ENCODE measurements at places on chromosomes 7 and 10.

DNA sequence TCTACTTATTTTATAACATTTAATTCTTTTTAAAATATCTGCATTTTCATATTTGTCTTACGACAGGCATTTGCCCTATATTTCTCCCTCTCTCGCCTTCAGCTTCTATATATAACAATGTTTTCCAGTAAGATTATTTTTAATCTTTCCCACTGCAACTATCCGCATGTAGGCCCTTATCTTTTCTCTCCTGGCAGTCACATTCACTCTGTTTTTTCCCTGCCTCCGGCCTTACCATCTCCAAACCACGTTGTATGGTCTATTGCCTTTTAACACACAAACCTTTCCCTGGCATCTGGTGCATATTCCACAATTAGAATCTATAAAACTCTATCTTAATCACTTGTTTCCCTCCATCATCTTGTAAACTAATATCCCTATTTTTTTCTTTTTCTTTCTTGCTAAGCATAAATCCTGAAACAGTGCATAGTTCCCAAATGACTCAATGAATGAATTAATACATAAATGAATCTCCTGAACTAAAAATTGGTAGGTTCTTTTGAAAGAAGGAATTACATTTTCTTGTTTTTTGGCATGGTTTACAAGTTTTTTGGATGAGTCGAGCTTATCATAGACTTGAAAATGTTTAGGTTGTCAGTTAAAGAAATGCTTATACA, 173.2 kb downstream of the SEMA3A start:
- no peak for DNase-seq

DNA sequence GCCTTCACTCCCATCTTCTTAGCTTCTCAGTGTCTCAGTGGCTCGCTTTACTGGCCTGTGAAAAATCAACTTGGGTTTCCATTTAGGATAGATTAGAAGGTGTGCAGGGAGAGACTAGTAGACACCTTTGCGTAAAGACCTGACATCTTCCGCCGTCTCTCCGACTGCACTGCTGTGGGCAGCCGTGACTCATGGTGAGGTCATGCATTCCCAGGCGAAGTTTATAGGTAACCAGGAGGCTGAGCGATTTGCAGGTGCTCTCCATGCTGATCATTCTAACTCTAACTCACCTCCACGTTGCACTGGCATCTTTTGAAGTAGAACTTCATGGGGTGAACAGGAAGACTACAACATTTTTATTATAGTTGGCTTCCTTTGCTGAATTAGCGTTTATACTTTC, 68.0 kb upstream of the ZNF438 start:
- no peak for DNase-seq

DNA sequence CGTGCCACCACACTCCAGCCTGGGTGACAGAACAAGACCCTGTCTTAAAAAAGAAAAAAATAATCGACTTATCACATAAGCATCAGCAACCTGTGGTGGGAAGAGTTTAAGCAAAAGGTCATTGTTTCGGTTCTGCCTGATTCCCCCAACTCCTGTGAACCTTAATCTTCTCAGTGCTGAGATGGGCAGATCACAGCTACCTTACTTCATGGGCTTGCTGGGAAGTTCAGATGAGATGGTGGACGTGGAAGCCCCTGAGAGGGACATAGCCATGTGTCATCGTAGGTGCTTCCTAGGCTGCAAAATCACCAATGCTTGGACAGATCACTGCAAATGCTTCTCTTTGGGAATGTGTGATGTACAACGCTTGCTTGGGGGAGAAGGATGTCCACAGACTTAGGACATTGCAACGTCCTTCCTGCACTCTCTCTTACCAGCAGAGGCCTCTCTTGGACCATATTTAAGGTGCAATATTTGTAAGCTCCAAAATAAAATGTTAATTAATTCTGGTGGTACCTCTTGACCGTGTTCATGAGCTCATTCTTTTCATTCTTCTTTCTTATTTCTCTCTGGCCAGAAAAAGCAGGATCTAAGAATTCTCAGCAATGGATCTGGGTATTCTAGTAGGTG, 8.6 kb downstream of the GJD4 start:
- DNase-seq = no peak

DNA sequence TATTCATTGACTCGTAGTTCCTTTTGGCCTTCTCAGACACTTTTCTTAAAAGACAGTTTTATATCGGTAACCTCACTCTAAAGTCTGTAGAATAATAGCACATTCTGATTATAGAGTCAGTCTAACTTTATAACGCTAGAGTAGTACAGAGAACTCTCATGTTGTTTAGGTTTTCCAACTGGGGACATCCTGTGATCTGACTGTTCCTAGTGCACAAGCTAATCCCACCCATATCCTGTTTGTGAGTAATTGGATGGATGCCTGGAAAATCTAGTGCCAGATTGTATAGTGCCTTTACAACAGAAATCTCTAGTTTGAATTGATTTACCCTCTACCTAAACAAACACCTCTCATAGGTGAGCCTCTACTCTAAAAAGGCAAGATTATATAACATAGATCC, 107.4 kb downstream of the ZEB1 start:
- DNase-seq = peak; percentile 1

- DNase-seq = no peak
Observed at GRCh38 chr7:111145472-111145871, 54.5 kb downstream of the LRRN3 start.

All from foreskin melanocyte (primary cell).